ENCODE measurements at places on chromosomes 3 and 15. TPM values are rescaled to one million over a fixed set of nuclear protein-coding genes. Genes with fewer than 3 reads are reported as not detected.

- DNase-seq, result no peak
- H3K27ac ChIP-seq, result no peak overlapping the region
- peaks cover 1% of the 10 kb centered on the region for H3K27me3 ChIP-seq
- no peaks in the 10 kb centered on the region for H3K4me1 ChIP-seq
Measured at GRCh38 chr3:127206154-127206553, 13.2 kb downstream of the PRR23E start.

DNA sequence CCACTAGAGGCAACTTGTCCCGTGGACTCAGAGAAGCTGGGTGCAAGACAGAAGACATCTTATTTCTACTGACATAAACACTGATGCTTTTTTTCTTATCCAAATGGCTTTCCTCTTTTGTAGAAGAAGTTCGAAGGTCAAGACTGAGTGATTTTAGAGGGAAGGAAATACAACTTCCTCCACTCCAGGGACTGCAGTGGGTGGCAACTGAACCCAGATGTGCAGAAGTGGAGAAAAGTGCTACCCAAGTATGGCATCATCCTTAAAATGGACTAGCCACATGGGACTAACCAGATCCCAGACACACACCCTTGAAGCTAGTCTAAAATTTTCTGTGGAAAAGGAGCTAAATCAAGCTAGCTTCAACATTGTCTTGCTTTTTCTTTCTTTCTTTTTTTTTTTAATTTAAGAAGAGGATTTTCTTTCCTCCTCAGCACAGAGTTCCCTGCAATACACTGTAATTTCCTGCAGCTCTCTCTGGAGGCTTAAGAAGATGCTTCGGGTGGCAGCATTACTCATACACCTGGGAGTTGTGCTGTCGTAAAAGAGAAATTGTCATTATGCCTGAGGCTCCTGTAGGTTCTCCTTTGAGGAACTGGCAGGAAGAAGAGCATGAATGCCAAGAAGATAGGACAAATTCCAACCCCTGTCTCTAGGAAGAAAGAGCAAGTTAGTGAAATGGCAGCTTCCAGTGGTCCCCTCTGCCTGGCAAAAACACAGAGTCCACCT, 3.8 kb upstream of the FRMD4B start:
- DNase-seq, result no peak
- H3K27ac ChIP-seq, result no peak overlapping the region
- no peak overlapping the region for H3K4me3 ChIP-seq
- peaks cover 36% of the 10 kb centered on the region for H3K27me3 ChIP-seq

DNA sequence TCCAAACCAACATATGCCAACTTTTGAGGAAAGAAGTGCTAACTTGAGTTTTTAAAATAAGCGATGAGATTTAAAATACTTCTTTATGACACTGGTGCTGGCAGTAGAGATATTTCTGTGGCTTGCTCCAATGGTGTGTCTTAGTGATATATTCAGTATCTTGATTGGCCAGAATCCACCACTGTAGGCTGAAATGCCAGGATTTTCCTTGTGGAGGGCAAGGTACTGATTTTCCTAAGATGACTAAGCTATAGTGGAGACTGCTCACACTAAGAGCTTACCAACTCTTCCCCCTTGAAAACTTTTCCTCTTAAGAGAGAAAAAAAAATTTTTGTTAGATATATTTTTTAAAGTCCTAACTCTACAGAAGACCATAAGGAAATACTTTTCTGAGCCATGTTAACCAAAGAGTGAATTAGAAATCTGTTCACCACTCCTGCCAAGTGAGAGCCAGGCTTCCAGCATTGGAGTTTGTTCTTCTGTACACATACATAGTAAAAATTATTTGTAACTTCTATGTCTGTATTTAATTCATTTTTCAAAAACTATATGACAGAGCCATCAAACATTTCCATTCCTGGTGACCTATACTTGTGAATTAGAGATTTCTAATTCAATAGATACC, 109.1 kb downstream of the PPP2R3A start:
- no peaks in the 10 kb centered on the region for H3K27me3 ChIP-seq
- H3K27ac ChIP-seq, result no peak overlapping the region
- H3K4me1 ChIP-seq, result no peaks in the 10 kb centered on the region
- DNase-seq, result no peak
- no peak overlapping the region for H3K4me3 ChIP-seq

DNA sequence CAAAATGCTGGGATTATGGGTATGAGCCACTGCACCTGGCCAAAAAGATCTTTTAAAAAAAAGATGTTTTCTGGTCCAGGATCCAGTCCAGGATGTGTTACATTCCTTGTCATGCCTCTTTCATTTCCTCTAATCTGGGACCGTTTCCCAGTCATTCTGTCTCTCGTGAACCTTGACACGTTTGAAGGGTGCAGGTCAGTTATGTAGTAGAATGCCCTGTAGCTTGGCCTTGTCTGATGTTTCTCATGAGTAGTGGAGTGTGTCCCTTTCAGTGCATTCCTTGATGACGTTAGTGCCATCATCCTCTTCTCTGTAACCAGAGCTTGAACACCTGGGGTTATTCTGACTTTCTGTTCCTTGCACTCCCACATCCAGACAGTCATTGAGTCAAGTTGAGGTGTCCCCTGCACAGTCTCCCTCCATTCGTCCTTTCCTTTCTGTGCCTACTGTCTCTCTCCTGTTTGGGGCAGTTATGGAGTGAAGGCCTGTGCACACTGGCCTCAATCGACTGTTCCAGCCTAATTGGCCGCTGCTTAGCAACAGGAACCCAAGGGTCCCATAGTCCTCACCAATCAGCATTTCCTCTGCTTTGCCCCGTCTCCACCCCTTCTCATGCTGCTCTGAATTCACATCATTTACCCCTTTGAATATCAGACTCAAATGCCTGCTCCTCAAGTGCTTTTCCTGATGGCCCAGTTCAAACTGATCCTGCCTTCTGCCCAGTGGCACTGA, 5.5 kb downstream of the FAM81A start:
- no peak for DNase-seq
- H3K36me3 ChIP-seq, result no peaks in the 10 kb centered on the region
- peaks cover 3% of the 10 kb centered on the region for H3K4me1 ChIP-seq
- peaks cover 15% of the 10 kb centered on the region for H3K27me3 ChIP-seq
- H3K27ac ChIP-seq, result no peak overlapping the region

DNA sequence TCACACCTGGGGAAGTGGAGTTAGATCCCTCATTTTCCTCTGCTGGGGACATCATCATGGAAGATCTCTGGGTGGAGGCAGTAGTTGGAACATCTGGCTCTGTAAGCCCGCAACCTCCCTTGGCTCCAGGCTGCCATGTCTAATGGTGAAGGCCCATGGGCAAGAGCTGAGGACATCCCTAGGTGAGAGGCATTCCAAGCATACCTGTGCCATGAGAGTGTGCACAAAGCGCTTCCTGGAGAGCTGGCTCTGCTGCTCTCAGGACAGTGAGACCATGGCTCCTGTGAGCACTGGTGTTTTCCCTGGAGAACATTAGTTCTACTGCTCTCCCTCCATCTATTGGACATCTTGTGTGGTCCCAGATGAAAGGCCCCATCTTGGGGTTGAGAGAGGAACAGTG, 7.7 kb downstream of the MAPKAPK3 start:
- peaks cover 91% of the 10 kb centered on the region for H3K4me1 ChIP-seq
- H3K27me3 ChIP-seq, result no peaks in the 10 kb centered on the region
- peak overlapping the region; percentile 52 for H3K4me3 ChIP-seq
- peak overlapping the region; percentile 90 for H3K27ac ChIP-seq

DNA sequence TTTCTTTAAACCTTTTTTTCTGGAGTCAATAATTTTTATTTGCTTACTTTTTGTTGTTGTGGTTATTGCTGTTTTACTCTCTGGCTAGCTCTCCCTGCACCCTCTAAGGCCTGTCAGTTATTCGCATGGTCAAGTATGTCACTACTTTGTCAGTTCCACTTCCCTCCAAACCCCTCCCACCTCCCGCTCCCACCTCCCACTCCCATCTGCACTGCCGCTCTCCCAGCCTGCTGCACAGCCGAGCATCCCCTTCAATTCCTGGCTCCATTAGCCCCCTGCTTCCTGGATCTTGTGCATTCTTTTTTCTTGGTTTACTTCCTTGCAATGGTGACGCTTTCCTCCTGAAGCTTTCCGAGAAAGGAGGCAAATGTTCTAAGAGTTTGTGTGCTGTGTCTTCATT, 218.0 kb downstream of the XXYLT1 start:
- H3K27ac ChIP-seq, result no peak overlapping the region
- no peak overlapping the region for H3K4me3 ChIP-seq

- H3K4me3 ChIP-seq, result peak overlapping the region; percentile 65
- no peak for DNase-seq
- H3K4me1 ChIP-seq, result no peaks in the 10 kb centered on the region
- H3K27ac ChIP-seq, result peak overlapping the region; percentile 66
- peaks cover 4% of the 10 kb centered on the region for H3K36me3 ChIP-seq
- H3K27me3 ChIP-seq, result peaks cover 9% of the 10 kb centered on the region
Measured at GRCh38 chr3:11734-12133, 184.8 kb upstream of the CHL1 start.

GRCh38 chr3:133401374-133402135, 1.7 kb downstream of the BFSP2 start:
- DNase-seq, result no peak
- no peak overlapping the region for H3K27ac ChIP-seq
- no peaks in the 10 kb centered on the region for H3K36me3 ChIP-seq
- H3K4me3 ChIP-seq, result no peak overlapping the region
- H3K27me3 ChIP-seq, result no peaks in the 10 kb centered on the region
- H3K4me1 ChIP-seq, result no peaks in the 10 kb centered on the region

- DNase-seq, result no peak
- H3K4me3 ChIP-seq, result no peak overlapping the region
- H3K27ac ChIP-seq, result no peak overlapping the region
Measured at GRCh38 chr3:25130724-25131520, 297.1 kb upstream of the RARB start.

DNA sequence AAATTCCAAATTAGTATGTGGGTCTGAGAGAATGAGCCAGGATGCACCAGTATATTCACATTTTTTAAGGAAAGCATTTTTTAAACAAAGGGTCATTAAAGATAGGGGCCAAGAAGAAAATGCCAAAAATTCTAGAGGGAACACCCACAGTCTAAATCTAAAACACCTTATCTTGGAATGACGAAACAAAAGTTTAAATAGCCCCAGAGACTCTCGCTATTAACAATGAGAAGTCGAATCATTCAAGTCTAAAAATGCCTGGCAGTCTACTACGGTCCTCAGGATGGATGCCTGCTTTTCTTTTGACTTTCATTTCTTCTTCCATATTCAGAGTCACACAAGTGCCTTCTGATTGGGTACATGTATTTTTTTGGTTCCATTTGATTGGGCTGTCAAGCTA, 66.3 kb downstream of the SSUH2 start:
- no peak overlapping the region for H3K27ac ChIP-seq
- H3K36me3 ChIP-seq, result no peaks in the 10 kb centered on the region
- no peaks in the 10 kb centered on the region for H3K27me3 ChIP-seq
- no peak for DNase-seq
- no peak overlapping the region for H3K4me3 ChIP-seq

GRCh38 chr3:166071-166470, 30.5 kb upstream of the CHL1 start:
- H3K36me3 ChIP-seq, result no peaks in the 10 kb centered on the region
- H3K4me3 ChIP-seq, result no peak overlapping the region
- peaks cover 4% of the 10 kb centered on the region for H3K27me3 ChIP-seq
- no peak overlapping the region for H3K27ac ChIP-seq

GRCh38 chr3:42666022-42666421, 12.5 kb downstream of the ZBTB47 start:
- DNase-seq, result no peak
- no peaks in the 10 kb centered on the region for H3K4me1 ChIP-seq
- H3K27ac ChIP-seq, result no peak overlapping the region
- no peaks in the 10 kb centered on the region for H3K27me3 ChIP-seq
- H3K4me3 ChIP-seq, result no peak overlapping the region
- no peaks in the 10 kb centered on the region for H3K36me3 ChIP-seq

DNA sequence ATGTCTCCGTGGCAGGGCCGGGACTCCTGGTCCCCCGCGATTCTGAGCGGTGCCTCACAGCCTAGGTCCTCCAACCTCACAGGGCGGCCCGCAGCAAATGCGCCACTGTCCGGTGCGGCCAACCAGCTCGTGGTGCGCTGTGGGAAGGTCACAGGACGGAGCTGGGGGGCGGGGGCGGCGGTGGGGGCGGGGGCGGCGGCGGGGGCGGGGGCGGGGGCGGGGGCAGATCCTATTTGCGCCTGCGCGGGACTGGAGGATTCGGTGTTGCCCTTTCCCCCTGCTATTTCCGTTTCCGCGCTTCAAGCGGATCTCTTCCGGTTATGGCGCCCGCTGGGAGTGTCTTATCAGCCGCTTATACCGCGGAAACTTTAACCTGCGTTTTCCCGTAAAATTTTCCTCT, 106.7 kb upstream of the SNRPN start:
- H3K27ac ChIP-seq, result no peak overlapping the region
- peaks cover 7% of the 10 kb centered on the region for H3K36me3 ChIP-seq
- H3K4me3 ChIP-seq, result peak overlapping the region; percentile 38
- H3K27me3 ChIP-seq, result no peaks in the 10 kb centered on the region
- DNase-seq, result peak; percentile 25

- DNase-seq, result no peak
- no peak overlapping the region for H3K4me3 ChIP-seq
- H3K4me1 ChIP-seq, result no peaks in the 10 kb centered on the region
- H3K36me3 ChIP-seq, result no peaks in the 10 kb centered on the region
- no peaks in the 10 kb centered on the region for H3K27me3 ChIP-seq
- H3K27ac ChIP-seq, result no peak overlapping the region
Measured at GRCh38 chr3:184455991-184456390, 76.1 kb downstream of the CHRD start.

- no peak overlapping the region for H3K4me3 ChIP-seq
- H3K27me3 ChIP-seq, result peaks cover 2% of the 10 kb centered on the region
- H3K27ac ChIP-seq, result no peak overlapping the region
- no peaks in the 10 kb centered on the region for H3K36me3 ChIP-seq
- no peak for DNase-seq
- H3K4me1 ChIP-seq, result peaks cover 4% of the 10 kb centered on the region
Measured at GRCh38 chr15:30895461-30896210, 8.1 kb upstream of the FAN1 start.

GRCh38 chr3:132347811-132348210, 30.6 kb downstream of the ACP3 start:
- H3K27ac ChIP-seq, result no peak overlapping the region
- no peak for DNase-seq
- no peak overlapping the region for H3K4me3 ChIP-seq
- peaks cover 5% of the 10 kb centered on the region for H3K4me1 ChIP-seq

- no peak for DNase-seq
- peaks cover 28% of the 10 kb centered on the region for H3K36me3 ChIP-seq
- H3K27ac ChIP-seq, result no peak overlapping the region
- H3K27me3 ChIP-seq, result no peaks in the 10 kb centered on the region
Measured at GRCh38 chr15:75591655-75592364, 12.7 kb upstream of the PTPN9 start.

GRCh38 chr3:165751637-165752036, 85.6 kb downstream of the BCHE start:
- DNase-seq, result no peak
- no peak overlapping the region for H3K27ac ChIP-seq
- no peak overlapping the region for H3K4me3 ChIP-seq
- no peaks in the 10 kb centered on the region for H3K4me1 ChIP-seq

GRCh38 chr3:7618606-7619005, 757.7 kb downstream of the GRM7 start:
- no peaks in the 10 kb centered on the region for H3K36me3 ChIP-seq
- H3K27me3 ChIP-seq, result no peaks in the 10 kb centered on the region
- no peak overlapping the region for H3K4me3 ChIP-seq
- H3K4me1 ChIP-seq, result no peaks in the 10 kb centered on the region

- H3K27ac ChIP-seq, result no peak overlapping the region
- H3K4me3 ChIP-seq, result no peak overlapping the region
- H3K4me1 ChIP-seq, result peaks cover 3% of the 10 kb centered on the region
- H3K27me3 ChIP-seq, result no peaks in the 10 kb centered on the region
- no peak for DNase-seq
- peaks cover 5% of the 10 kb centered on the region for H3K36me3 ChIP-seq
Measured at GRCh38 chr3:188205992-188206416, 52.0 kb downstream of the LPP start.

The CX3CR1 gene
- 0.34 TPM for total RNA-seq

The PRKCD gene
- total RNA-seq, result 18.7 TPM

The ZPLD1 gene
- not detected for total RNA-seq

The GRIP2 gene
- total RNA-seq, result not detected

The TMOD3 gene
- total RNA-seq, result 59.2 TPM

The IL5RA gene
- not detected for total RNA-seq

The CLDN11 gene
- not detected for total RNA-seq

The CPNE9 gene
- total RNA-seq, result not detected

The OIP5 gene
- total RNA-seq, result 13.5 TPM

Data from activated CD8-positive, alpha-beta T cell treated with anti-CD3 and anti-CD28 coated beads for 36 hours (primary cell).